ENCODE measurements at places on chromosomes 1 and 21. TPM values are rescaled to one million over a fixed set of nuclear protein-coding genes. Genes with fewer than 3 reads are reported as not detected.

DNA sequence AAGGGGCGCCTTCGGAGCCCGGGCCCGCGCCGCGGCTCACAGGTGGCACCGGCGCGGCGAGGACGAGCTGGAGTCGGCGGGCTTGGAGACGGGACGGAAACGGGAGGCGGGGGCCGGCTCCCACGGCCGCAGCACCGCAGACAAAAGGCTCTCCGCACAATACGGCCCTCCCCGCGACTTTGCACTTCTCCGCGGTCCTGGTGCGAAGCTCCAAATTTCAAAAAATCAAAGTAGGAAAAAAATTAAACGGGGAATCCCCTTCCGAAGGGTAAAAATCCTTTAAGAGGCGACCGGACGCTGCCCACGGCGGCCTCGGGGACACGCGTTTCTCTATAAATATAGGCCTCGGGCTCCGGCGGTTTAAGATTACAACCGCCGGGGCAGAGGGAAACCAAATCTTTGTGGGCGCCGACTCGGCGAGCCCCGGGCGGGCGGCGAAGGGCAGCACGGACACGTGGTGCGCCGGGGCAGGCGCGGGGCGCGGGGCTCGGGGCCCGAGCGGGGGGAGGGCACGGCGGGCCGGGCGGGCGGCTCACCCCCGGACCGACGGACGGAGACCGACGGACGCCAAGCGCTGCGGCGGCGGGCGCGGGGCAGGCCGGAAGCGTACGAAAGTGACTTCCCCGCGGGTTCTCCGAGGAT, 453 bp downstream of the PABPC4 start:
- peak; percentile 53 for DNase-seq

DNA sequence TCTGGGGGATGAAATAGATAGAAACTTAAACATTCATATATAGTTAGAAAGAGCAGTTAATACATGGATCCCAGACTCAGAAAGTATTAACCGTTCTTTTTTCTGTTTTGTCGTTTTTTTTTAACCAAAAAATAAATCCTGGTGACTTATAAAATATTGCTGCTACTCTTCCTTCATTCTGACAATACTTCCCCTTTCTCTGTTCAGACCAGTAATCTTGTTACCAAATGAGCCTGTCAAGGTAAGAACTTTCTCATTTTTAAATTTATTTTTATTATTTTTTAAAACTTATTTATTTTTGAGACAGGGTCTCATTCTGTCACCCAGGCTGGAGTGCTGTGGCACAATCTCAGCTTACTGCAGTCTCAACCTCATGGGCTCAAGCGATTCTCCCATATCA, 13.7 kb downstream of the PTPN22 start:
- no peak for DNase-seq

DNA sequence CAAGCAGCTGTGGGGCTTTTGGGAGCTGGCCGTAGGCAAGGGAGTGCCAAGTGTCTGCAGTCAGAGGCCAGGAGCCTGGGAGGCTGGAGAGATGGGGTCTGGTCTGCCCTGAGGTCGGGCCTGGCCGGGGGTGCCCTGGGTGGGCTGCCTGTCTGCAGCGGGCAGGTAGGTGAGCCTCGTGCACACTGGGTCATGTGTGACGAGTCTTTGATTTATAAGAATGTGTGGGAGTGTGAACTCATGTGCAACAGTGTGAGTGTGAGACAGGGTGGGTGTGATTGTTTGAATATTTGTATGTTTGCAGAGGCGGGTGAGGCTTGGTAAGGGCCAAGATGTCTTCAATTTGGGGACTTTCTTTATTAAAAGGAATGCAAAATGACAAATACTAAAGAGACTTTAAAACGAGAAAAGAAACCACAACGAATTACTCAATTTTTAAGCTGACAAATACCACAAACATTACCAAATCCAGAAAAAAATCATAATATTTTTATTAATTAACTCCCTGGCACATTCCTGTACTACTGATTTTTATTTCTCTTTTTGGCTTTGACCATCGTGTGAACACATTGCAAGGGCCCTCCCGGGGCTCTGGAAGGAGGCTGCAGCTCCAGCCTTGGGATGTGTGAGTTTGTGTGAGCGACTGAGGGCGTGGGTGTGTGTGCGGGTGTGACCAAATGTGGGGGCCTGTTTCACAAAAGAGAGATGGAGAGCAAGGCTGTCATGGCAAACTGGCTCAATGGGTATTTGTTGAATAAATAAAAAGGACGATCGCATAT, 110.3 kb upstream of the WNT4 start:
- DNase-seq: no peak

- no peak for DNase-seq
Measured at GRCh38 chr1:75641325-75641724, 30.4 kb upstream of the SLC44A5 start.

DNA sequence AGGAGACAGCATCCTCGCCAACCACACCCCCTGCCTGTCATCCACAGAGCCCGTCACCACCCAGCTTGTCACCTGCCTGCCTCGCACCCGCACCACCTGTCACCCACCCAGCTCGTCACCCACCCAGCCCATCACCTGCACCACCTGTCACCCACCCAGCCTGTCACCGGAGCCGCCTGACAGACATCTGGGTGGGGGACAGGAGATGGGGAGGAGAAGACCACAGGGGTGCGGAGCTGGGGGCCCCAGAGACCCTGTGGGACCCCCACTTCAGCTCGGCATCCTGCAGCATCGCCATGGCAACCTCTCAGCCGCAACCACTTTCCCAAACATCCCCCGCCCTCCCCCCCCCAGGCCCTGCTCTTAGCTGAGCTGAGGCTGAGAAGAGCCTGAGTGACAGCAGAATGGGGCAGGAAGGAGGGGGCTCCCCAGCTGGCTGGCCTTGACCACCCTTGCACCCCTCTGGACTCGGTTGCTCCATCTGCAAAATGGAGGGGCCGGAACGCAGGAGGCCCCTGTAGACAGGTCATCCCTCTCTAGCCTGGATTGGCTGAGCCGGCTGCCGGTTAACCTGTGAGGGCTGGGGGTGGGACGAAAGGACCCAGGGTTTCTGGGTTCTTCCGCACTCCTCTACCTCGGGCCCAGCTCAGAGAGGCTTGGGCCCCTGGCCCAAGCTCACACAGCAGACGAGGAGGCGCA, 11.6 kb downstream of the AHDC1 start:
- DNase-seq: no peak

DNA sequence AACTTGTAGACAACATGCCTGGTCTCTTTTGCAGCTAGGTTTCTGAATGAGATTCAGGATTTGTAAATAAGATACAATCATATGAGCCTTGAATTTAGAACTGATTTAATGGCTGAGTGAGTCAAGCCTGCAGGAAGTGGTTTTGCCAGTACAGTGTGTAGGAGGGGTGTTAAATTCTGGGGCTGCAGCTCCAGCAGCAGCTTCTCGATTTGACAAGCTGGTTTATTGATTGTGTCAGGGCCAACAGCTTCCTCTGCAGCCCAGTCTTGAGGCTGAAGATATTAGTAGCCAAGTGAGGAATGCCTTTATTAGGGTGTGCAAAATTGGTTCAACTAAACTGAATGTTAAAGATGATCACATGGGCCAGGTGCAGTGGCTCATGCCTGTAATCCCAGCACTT, 11.5 kb upstream of the PLA2G5 start:
- DNase-seq: no peak

- DNase-seq: no peak
Measured at GRCh38 chr1:93078638-93078985, 471 bp upstream of the MTF2 start.

- DNase-seq: no peak
Measured at GRCh38 chr1:208967334-208967733, 616.2 kb upstream of the CAMK1G start.

- no peak for DNase-seq
Measured at GRCh38 chr1:184425449-184426277, 38.8 kb downstream of the C1orf21 start.

- peak; percentile 69 for DNase-seq
Measured at GRCh38 chr1:99707535-99708142, 58.8 kb downstream of the FRRS1 start.

GRCh38 chr1:31615414-31615813, 2.1 kb upstream of the HCRTR1 start:
- DNase-seq: no peak

DNA sequence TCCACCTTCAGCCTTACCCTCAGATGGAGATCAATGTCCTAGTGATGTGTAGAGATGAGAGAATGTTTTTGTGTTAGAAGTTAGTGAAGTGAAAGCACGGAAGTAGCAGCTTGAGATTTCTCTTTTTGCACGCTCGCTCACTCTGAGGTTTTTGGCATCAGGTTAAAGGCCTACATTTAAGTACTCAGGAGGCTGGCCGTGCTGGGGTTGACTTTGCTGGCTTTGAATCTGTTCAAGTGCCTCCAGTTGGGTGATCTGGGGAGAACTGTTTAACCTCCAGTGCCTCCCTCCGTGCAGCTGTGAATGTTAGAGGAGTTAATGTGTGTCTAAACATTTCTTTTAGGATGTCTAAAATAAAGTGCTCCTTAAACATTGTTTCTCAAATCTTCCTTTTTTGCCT, 13.9 kb downstream of the PHGDH start:
- DNase-seq: no peak

DNA sequence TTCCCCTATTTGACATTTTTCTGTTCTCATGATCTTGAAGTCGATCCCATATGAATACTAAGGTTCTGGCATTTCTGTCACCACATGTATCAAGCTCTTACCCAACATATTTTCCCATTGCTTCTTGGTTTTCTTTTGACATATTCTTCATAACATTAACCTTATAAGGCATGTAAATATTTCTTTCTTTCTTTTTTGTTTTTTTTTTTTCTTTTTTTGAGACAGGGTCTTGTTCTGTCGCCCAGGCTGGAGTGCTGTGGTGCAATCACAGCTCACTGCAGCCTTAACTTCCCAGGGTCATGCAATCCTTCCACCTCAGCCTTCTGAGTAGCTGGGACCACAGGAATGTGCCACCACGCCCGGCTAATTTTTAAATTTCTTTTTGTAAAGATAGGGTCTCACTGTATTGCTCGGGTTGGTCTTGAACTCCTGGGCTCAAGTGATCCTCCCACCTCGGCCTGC, 33.1 kb upstream of the ERRFI1 start:
- no peak for DNase-seq

DNA sequence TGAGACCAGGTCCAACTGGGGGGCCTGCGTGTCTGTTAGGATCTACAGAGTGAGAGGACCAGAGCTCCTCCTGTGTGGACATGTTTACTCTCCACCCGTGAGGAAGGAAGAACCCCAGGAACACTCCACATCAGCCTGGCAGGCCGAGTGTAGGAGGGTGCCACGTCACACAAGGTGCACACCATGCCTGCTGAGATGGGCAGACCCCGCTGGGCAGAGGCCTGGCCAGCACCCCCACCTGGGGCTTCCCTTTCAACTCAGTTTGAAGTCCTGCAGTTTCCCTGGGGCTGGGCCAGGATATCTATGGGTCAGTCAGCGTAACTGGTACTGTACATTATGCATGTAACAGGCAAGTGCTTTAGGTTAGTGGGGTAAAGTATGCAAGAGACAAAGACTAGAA, 30.1 kb upstream of the PCBP3 start:
- no peak for DNase-seq

GRCh38 chr1:42442662-42443061, 13.2 kb downstream of the ZMYND12 start:
- no peak for DNase-seq

DNA sequence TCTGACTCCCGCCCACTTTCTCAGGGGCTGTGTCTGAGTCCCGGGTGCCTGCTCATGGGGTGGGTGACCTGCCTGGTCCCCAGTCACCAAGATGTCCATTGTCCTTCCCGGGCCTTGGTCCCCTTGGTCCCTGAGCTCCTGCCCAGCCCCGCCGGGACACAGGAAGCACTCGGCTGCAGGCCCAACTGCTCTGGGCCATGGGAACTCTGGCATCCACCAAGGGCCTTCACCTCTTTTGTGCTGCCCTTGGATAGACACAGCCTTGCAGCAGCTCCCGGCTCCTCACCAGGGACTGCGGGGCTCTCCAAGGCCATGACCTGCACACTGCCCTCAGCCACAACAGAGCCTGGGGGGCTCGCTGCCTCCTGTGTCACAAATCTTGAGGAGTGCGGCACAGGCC, 22.1 kb upstream of the MX1 start:
- DNase-seq: no peak

The FAAH gene
- total RNA-seq: 9.8 TPM

The SHISA4 gene
- total RNA-seq: 129 TPM

The PTPRC gene
- total RNA-seq: 6.9 TPM

The RBM34 gene
- total RNA-seq: 58.7 TPM

The ALDH9A1 gene
- total RNA-seq: 56.3 TPM

The ADGRL2 gene
- total RNA-seq: 48.1 TPM

The NPHS2 gene
- not detected for total RNA-seq

The RIPPLY3 gene
- not detected for total RNA-seq

The APOBEC4 gene
- not detected for total RNA-seq

The KCNAB2 gene
- total RNA-seq: 18.5 TPM
